ENCODE measurements at places on chromosomes 1 and 21.

- DNase-seq = no peak
These were observed 67.6 kb upstream of the LRRC8B start for GRCh38 chr1:89457046-89457445.

DNA sequence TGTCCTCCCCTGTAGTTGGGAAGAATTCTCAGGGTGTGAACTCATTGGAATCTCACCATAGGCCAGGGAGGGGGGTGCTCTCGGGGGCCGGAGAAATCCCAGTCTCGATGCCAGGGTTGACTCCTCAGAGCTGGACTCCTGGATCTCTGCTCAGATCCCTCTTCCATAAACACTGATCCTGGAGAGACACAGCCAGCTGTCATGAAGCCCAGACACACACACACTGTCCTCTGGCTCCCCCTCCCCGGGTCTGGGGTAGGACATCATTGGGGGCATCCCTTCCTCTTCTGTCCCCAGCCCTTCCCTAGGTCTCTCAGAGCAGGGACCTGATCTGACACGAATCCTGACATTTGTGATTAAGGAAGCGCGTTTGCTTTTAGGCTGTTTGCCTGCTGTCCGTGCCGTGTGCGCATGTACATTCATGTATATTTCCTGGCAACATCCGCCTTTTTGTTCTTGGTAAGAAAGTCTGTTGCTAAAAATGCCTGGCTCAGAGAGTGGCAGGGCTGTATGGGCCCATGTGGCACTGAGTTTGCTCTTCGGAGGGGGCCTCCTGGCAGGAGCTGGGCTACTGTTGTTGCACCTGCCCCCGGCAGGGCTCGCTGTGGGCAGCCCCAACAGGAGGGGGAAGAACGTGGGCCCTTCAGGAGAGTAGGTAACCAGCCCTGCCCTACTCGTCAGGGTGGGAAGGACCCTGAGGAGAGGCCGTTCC lies 45.4 kb upstream of the SELENON start:
- no peak for DNase-seq

DNA sequence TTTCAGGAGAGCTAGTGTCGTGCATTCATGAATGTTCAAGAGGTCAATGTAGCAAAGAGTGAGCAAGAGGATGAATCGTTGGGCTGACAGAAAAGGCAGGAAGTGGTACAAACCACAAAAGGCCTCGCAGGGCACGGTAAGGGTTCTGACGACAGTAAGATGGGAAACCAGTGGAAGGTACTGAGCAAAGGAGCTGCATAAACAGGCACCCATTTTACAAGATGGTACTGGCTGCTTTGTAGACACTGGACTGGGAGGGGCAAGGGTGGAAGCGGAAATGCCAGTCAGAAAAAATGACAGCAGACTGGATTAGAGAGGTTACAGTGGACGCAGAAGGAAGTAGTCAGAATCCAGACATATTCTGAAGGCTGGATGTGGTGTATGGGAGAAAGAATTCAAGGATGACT lies 123.5 kb downstream of the PTPN14 start:
- no peak for DNase-seq

- no peak for DNase-seq
These were observed 36.1 kb upstream of the KHDRBS1 start for GRCh38 chr1:31977385-31978131.

DNA sequence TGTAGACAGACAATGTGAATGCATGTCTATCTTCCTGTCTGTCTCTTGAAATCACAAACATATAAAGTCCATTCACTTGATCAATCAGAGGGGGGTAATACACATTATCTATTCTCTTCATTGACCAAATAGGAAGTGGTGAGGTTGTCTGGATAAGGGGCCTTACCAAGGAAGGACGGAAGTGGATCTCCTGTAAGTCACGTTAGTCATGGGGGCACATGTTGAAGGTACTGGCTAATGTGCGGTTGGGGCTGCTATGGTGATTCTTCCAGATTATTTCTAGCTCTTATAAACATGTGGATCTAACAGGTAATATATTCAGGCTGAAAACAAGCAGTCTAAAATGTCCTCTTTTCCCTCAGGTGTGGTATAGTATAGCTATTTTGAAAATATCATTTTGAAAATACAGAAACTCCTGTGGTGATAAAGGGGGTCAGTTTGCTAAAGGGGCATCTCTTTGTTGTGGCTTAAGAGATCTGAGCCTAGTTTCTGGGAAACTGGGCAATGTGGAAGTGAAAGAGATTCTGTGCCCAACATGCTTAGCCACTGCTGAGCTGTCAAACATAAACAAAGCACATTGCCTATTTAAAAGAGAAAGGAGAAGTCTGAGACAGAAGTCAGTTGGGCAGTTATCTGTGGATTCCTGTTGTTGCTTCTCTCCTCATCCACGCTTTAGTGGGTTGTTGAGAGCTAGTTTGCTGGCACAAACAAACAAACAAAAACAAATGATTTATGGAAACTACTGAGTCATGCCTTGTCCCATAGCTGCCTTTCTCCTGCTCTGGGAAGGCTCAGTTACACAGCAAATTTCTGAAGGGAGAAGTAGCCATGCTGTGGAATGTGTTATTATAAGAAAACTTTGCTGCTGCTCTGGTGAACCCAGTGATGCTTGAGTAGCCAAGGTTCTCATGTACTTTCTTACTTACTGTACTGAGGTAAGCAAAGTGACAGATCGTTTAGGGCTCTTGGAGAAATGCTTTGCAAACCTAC lies 166.9 kb downstream of the HLX start:
- DNase-seq = no peak

DNA sequence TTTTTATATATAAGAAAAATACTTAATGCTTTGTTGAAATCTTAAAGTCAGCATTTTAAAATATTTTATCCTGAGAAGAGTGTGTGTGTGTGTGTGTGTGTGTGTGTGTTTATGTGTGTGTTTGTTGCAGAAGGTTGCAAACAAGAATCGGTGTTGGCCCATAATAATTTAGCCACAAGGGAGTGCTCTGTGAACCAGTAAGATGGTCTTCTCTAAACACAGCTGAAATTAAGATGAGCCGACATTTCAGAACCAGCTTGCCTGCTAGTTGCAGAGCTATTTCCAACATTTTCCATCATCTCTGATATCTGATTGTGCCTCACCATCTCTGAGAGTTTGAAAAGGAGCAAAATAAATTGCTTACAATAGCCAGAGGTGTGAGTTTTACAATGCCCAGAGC lies 158.8 kb upstream of the SGIP1 start:
- no peak for DNase-seq

DNA sequence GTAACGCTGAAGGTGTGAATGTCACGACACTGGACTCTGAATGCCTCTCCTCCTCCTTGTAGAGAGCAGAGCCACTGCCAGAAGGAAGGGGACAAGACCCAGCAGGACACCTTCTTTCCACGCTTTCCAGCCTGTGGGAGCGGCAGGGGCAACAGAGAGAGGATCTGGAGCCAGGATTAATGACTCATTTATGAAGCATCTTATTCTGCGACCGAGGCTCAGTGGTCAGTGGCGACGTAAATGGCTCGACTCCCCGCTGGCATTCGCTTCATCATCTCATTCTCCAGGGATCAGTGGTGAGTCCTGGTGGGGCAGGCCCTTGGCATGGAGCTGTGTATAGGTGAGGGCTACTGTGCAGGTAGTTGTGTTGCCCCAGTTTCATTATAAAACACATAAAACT lies 4.6 kb downstream of the SLC37A1 start:
- DNase-seq = no peak

GRCh38 chr1:28144203-28145135 lies 32.0 kb downstream of the PTAFR start:
- no peak for DNase-seq

- no peak for DNase-seq
These were observed 340.0 kb upstream of the DPYD start for GRCh38 chr1:98260839-98261238.

DNA sequence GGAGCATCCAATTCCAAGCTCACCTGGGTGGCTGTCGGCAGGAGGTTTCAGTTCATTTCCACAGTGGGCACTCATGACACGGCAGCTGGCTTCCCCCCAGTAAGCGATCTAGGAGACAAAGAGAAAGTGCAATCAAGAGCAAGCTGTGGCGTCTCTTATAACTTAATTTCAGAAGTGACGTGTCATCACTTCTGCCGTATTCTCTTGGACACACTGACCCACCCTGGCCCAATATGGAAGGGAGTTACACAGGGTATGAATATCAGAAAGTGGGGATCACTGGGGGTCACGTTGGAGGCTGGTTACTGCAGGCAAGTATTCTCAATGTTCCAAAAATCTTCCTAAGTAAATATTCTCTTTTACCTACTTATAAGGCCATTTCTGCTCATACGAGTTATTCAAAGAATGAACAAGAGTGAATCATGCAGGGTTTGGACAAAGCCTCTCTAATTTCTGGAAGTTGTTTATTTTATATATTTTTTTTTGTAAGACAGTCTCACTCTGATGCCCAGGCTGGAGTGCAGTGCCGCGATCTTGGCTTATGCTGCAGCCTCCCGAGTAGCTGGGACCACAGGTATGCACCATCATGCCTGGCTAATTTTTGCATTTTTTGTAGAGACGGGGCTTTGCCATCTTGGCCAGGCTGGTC lies 46.5 kb upstream of the GREM2 start:
- DNase-seq = no peak

- no peak for DNase-seq
These were observed 122.3 kb downstream of the TNFSF18 start for GRCh38 chr1:172928412-172928811.
